Fibroblast of the aortic adventitia (primary cell): ENCODE measurements at places on chromosomes 7 and 10. TPM values are rescaled to one million over a fixed set of nuclear protein-coding genes. Genes with fewer than 3 reads are reported as not detected.

The IKZF1 gene
- not detected in 2 replicates for total RNA-seq

The GCK gene
- 0.36 TPM in 1 of 2 replicates, not detected in the other for total RNA-seq

The HOXA6 gene
- not detected in 2 replicates for total RNA-seq

The PRKG1 gene
- total RNA-seq: 45.6 and 60.2 TPM in 2 replicates

The CALML3 gene
- total RNA-seq: not detected in 2 replicates

The CALHM2 gene
- 57.6 and 91.4 TPM in 2 replicates for total RNA-seq

The ATRNL1 gene
- total RNA-seq: 1.9 and 7.3 TPM in 2 replicates

The TCAF1 gene
- 50.0 and 61.5 TPM in 2 replicates for total RNA-seq

The CC2D2B gene
- 0.09 TPM in 1 of 2 replicates, not detected in the other for total RNA-seq

The CTAGE4 gene
- 1.7 and 2.9 TPM in 2 replicates for total RNA-seq

The FXYD4 gene
- not detected in 2 replicates for total RNA-seq

The SERPINE1 gene
- total RNA-seq: 23.1 and 341 TPM in 2 replicates

The OPN1SW gene
- total RNA-seq: not detected in 2 replicates

The LBX1 gene
- total RNA-seq: 0.08 TPM in 1 of 2 replicates, not detected in the other

The OR6B1 gene
- total RNA-seq: not detected in 2 replicates

The TMEM273 gene
- total RNA-seq: 0.57 TPM in 1 of 2 replicates, not detected in the other

The CTTNBP2 gene
- 3.9 and 11.9 TPM in 2 replicates for total RNA-seq

The SPDYE5 gene
- total RNA-seq: 0.09 TPM in 1 of 2 replicates, not detected in the other

The GIMAP7 gene
- not detected in 2 replicates for total RNA-seq

The TBC1D12 gene
- total RNA-seq: 11.8 and 16.5 TPM in 2 replicates

The KLF14 gene
- total RNA-seq: 0.09 TPM in 1 of 2 replicates, not detected in the other

The KCNH2 gene
- total RNA-seq: not detected in 2 replicates

The SSMEM1 gene
- total RNA-seq: not detected in 2 replicates

The PDE1C gene
- 7.4 and 187 TPM in 2 replicates for total RNA-seq
